ENCODE measurements at places on chromosomes 13 and 19.

DNA sequence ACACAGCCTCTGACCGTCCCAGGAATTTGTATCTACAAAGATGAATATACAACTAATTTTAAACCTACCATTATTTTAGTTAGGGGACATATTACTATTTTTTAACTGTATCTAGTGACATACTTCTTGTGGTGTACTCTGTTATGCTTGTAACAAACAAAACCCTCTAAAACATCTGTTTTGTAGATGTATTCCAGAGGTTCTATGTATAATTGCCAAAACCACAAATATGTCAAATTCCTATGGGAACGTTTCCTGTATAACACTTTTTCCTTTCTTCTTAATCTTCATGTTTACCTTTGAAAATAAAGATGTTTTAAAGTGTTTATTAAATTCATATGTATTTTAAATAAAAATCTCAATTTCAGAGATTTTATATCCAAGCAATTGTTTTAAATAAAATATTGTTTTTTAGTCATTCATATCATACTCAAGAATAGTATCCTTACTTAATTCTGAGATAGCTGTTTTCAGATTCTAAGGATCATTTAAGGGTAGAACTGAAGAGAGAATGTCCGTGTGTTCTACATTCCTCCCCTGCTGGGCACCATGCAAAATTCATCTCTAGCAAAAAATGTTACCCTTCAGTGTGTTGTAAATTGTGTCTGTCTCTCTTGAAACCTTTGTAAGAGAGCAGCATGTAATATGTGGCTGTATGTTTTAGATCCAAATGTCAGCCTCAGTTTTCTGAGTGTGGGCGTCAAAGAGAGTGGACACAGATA lies 1327.7 kb downstream of the EFNB2 start:
- DNase-seq: no peak

DNA sequence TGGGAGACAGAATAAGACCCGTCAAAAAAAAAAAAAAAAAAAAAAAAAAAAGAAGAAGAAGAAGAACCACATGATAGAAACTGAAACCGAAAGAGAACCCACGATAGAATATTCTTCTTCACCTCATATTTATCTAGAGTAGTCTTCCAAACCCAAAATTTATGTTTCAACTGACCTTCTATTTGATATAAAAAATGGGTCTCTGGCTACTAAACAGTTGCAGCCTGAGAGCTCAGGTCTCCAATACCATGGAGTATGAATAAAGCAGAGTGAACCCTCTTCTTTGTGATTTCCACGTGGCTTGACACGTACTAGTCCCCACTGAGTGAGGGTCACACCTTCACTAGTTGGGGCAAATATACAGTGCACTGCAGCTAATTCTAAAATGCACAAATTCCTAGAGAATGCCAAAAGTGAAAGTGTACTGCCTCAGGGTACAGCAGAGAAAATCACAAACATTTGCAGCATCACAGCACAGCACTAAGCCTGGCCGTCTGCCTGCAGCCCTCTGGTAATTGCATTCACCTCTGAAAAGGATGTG lies 30.8 kb upstream of the RFC3 start:
- DNase-seq: peak; percentile 25

DNA sequence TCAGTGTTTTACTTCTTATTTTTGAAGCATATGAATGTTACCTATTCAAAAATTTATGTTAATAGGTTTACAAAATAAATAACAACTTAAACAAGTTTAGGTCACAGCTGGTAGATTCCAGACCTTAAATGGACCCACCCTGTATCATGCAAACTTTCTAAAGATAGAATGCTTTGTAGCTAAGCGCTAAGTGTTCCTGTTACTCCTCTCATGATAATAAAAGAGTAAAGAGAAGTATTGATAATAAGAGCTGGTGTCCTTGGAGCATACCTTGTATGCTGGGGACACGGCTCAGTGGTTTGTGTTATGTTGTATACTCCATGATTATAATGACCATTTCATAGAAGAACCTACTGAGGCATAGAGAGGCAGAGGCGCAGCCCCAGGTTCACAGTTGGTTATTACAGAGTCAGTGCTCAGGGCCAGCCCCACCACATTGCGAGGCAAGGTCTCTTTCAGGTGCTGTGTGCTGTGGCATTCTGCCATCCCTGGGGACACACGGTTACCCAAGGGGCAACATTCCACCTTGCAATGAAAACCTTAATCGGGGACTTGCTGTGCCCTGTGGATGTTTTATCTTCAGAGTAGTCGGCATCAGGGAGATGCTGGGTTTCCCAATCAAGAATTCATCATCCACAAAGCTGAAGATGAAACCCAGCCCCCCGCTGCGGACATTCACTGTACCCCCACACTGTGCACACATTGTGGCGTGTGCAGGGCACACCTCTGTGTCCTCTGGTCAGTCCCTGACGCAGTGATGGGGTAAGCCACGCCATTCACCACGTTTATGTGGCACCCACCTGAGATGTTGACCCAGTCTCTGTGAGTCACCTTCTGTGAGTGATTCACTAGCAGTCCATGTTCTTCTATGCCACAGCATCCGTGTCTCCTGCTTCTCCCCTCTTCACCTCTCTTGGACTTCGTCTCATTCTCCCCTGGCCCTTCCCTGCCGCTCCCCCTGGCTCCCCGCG lies 186.7 kb downstream of the COL4A1 start:
- no peak for DNase-seq

DNA sequence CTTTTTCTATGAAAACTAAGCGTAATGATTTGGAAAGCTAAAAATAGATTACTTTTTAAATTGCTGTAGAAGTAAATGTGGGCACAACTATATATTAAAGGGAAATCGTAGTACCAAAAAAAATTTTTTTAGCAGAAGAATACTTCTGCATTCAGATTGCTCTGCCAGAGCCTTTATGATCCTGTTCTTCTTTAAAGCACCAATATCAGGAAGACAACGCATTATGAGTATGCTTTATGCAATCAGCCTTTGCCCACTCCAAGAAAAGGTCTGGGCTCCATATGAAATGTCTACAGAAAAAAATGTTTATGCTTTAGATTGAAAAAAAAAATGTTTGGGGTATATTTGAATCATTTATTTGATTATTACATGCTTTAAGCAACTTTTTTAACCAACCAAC lies 137.4 kb downstream of the DIAPH3 start:
- no peak for DNase-seq

GRCh38 chr13:42996584-42996983 lies 4.5 kb upstream of the EPSTI1 start:
- DNase-seq: no peak

DNA sequence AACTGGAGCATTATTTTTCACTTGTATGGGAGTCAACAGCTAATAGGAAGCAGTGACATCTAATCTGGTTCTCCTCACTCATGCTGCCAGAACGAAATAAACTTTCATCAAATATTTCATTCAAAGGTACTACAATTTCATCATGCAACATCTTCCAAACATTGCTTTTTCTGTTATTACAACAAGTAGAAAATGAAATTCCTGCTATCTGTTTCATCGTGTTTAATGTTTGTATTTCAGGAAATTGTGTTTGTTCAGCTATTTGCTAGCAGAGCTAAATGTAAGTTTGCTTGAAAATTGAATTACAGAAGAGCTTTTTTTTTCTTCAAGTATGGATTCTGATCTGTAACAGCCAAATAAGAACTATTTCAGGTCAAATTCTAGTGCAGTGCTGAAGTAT lies 90.1 kb downstream of the SLITRK6 start:
- DNase-seq: no peak

GRCh38 chr19:17306285-17306714 lies 628 bp downstream of the MRPL34 start:
- peak; percentile 26 for DNase-seq

- DNase-seq: no peak
Measured at GRCh38 chr13:66137384-66137783, 1092.8 kb downstream of the PCDH9 start.

DNA sequence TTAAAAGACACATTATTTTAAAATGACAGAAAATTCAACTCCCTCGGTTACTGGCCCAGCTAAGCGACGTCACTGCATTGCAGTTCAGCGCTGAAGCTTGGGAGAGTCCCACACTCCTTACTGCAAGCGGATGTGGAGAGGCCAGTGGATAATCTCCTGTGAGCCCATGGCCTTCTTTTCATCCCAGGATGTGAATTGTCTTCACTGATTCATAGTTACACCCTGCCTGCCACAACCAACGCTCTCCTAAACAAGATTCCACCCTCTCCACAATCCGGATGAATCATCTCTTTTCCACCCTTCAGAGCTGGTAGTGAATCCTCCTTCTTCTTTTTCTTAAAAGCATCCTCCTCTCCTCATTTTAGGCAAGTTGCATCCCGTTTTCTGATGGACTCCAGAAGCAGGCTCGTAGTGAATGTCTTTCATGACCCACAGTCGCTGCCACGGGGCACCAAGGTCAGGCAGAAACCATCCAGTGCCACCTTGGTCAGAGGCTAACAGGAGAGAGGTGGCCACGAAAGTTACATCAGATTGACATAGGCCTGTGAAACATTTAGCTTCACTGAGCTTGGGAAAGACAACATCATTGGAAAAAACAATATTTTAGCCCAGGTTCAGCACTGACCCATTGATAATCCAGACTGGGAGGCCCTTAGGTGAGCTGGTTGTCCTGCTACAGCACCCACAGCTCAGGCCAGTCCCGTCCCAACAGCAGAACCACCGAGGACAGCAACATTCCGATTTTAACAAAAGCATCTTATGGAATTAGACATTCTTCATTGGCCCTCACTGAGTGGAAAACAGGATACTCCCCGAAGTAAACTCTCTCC lies 2.0 kb downstream of the GJB2 start:
- no peak for DNase-seq

DNA sequence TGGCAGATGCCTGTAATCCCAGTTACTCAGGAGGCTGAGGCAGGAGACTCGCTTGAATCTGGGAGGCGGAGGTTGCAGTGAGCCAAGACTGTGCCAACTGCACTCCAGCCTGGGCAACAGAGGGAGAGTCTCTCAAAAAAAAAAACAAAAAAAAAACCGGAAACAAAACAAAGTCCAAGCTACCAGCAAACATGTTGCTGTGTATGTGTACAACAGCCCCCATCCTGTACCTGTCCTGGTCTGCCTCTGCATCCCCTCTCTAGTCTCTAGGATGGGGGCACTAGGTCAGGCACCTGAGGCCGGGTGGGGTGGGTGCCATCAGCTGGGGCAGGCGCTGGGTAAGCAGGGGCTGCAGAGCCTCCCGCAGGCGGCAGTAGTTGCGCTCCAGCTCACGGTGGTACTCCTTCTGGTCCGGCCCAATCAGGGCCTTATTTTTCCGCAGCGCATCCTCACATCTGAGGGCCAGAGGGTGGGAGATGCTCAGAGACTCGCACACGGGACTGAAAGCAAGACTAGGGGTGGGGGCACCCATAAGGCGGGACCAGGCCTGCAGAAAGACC lies 2.8 kb upstream of the KANK2 start:
- no peak for DNase-seq

DNA sequence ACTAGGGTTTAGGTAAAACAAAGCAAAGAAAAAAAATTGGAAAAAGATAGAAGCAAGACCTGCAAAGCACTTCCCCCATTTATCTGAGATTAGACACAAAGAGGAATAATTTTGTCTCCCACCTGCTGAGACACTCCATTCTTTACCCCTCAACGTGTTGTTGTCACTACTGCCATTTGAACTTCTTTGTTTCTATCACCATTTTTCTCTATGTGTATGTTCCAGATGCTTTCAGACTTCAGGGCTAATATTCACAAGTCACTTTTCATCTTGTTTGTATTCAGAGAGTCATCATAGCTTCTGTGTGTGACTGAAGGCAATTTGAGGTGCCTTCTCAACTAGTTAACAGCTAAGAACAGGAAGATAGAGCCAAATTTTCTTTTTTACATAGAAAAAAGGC lies 512.5 kb downstream of the TBC1D4 start:
- no peak for DNase-seq

DNA sequence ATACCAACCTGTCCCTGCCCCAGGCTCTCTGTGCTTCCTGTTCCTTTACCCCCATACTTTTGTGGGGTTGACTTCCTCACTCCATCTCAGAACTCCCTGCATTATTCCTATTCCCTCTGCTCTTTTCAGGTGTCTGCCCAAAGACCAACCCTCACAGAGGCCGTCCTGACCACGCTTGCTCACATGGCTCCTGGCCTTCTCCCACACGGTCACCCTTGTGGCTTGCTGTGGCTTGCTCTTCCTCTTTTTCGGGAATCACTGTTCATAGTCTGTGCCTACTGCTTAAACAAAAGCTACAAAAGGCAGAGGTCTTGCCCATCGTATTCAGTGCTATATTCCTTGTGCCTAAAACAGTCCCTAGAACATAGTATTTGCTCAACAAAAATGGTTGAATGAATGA lies 25.2 kb upstream of the ARGLU1 start:
- no peak for DNase-seq

- no peak for DNase-seq
Measured at GRCh38 chr13:100330662-100331061, 241.8 kb downstream of the PCCA start.

DNA sequence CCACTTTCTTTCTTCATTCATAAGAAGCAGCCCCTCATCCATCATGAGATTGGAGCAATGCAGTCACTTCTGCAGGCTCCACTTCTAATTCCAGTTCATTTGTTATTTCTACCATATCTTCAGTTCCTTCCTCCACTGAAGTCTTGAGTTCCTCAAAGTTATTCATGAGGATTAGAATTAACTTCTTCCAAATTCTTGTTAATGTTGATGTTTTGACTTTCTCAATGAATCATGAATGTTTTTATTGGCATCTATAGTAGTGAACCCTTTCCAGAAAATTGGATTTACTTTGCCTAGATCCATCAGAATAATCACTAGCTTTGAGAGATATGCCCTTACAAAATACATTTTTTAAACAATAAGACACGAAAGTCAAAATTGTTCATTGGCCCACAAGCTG lies 2567.7 kb upstream of the PCDH20 start:
- no peak for DNase-seq

DNA sequence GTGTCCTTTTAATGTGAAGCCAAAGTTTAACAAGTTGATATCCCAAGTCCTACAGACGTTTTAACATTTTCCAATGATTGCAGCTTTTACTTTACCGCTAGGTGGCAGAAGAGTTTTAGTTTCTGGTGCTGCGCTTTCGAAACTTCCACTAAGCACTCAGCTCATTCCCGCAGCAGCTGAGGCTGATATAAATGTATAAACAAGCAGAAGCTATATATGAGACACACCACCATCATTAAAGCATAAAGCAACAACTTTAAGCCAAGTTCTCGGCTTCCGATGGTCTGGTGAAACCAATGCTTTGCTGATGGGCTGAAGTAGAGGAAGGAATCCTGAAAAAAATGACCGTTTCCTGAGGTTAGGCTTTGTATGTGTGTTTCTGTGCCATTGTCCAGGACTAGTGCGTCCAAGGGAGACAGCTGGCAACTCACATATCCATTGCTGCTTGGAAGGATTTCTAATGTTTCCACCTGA lies 753.9 kb downstream of the OLFM4 start:
- no peak for DNase-seq

DNA sequence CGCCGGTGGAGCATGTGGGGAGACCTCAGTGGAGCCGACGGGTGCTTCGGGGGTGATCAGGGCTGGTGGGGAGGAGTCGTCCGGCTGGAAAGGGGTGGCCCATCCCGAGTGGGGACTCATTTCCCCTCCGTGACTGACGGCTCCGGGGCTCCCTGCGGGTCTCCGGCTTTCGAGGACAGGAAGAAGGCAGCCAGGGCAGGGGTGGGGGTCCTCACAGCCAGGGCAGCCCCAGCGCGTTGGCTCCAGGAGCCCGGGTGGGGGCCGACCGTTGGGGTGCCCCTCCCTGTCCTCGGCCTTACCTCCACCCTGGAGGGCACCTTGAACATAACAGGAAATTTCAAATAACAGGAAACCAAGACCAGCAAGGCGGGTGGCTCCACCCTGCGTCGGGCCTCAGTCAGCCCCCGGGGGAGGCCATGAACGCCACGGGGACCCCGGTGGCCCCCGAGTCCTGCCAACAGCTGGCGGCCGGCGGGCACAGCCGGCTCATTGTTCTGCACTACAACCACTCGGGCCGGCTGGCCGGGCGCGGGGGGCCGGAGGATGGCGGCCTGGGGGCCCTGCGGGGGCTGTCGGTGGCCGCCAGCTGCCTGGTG lies at the start of gene S1PR4:
Gene S1PR4, plus strand, starts transcription at position 393 of the 596 bp plus-strand sequence. Its CDS starts 24 bp downstream, at position 417.
- peak; percentile 80 for DNase-seq
